ENCODE measurements at places on chromosomes 3 and 15.

GRCh38 chr3:11544412-11545181 lies 99.1 kb downstream of the VGLL4 start:
- DNase-seq, result no peak

DNA sequence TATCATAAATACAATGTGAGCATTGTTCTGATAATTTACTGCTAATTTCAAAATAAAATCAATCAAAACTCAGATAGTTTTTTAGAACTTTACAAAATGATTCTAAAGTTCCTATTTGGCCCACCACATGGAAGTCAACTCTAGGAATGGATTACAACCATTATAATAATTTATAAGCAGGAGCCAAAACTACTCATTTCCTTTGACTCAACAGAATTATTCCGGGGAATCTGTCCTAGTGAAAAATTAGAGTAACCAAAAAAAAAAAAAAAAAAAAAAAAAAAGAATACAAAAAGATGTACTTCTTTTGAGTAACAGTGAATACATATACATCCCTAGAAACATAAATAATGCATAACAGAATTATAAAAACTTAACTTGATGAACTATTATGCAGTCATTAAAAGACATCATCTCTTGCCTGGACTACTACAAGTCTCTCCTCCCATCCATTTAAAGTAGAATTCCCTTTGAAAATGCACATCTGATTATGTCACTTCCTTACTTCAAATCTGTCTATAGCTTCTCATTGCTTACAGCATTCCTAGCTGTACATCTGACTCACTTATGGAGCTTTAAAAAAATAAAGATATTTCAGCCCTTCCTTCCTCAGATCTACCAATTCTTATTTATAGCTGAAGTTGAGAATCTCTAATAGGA lies 43.4 kb downstream of the HDGFL3 start:
- DNase-seq, result no peak

GRCh38 chr15:72319360-72319984 lies 485 bp downstream of the CELF6 start:
- DNase-seq, result no peak

GRCh38 chr3:151276038-151276686 lies 2.2 kb downstream of the P2RY14 start:
- DNase-seq, result no peak

GRCh38 chr3:155917781-155918180 lies 47.3 kb downstream of the GMPS start:
- DNase-seq, result no peak

GRCh38 chr15:83287541-83288027 lies 3.1 kb upstream of the BNC1 start:
- no peak for DNase-seq
